ENCODE measurements at places on chromosomes 1 and 21.
A peak's percentile ranks its signal among the peaks of the same experiment; 100 is the strongest.

DNA sequence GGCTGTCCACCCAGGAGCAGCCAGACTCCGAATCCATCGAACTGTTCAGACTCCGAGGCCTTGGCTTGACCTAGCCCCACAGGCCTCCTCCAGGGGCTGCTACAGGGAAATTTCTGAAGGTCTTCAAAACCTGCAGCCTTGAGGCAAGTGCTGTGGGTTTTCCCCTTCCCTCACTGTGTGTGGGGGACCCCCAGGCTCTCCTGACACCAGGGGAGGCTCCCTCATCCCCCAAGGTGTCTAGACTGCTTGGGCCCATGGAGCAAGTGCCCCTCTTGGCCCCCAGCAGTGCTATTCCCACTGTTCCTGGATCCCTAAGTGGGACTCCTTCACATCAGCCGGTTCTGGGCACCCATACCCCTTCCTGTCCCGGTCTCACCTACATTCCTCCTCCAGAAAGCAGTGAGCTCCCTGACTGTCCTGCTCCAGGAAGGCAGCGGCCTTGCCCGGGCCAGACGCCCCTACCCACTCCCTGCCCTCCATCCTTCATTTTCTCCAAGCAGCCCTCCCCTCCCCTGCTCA, 814 bp downstream of the PAQR7 start:
- no peak for DNase-seq

DNA sequence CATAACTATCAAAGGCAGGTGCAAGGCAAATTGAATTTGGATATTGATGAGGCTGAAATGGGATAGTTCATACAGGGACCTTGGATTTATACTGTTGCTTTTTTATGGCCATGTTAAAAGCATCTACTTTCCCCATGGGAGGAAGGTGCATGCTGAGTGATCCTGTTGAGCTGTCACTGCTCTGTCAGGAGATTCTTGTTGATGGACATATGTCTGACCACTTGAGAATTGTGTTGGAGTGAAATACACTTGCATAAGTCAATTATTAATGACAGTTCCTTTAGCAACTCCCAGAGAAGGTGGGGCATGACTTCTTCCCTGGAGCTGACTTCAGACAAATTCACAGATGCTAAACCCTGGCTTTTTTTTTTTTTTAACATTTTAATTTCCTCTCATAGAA, 58.4 kb upstream of the DYNLT5 start:
- DNase-seq = no peak

DNA sequence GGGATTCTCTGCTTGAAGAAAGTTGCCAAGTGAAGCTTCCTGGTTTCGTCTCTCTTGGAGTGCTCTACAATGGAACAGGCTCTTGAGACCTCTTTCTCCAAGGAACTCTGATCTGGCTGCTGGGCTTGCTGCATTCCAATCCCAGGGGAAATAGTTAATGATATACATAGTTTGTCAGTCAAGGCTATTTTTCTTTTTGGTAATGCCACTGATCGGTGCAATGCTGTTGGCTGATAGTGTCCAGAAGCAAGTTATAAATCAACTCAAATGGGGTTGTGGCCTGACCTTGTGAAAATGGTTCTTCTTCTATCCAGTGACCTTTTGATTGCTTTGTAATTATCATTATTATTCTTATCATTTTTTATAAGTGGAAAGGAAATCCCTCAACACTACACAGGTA, 48.4 kb upstream of the TNFSF18 start:
- no peak for DNase-seq

DNA sequence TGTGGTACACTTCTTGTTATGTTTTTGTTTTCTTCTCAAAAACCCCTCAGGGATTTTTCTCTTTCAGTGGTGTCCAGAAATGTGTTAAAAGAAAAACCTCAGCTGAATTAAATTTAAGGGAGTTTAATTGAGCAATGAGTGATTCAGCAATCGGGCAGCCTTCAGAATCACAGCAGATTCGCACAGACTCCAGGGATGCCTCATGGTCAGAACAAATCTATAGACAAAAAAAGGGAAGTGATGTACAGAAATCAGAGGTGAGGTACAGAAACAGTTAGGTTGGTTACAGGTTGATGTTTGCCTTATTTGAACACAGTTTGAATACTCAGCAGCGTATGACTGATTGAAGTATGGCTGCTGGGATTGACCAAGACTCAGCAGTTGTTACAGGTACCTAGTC, 86.2 kb downstream of the TLR5 start:
- no peak for DNase-seq

GRCh38 chr1:50139339-50140181, 30.8 kb downstream of the ELAVL4 start:
- DNase-seq = no peak

- DNase-seq = peak; percentile 57
Measured at GRCh38 chr1:13707164-13707563, 7.2 kb downstream of the PRDM2 start.

DNA sequence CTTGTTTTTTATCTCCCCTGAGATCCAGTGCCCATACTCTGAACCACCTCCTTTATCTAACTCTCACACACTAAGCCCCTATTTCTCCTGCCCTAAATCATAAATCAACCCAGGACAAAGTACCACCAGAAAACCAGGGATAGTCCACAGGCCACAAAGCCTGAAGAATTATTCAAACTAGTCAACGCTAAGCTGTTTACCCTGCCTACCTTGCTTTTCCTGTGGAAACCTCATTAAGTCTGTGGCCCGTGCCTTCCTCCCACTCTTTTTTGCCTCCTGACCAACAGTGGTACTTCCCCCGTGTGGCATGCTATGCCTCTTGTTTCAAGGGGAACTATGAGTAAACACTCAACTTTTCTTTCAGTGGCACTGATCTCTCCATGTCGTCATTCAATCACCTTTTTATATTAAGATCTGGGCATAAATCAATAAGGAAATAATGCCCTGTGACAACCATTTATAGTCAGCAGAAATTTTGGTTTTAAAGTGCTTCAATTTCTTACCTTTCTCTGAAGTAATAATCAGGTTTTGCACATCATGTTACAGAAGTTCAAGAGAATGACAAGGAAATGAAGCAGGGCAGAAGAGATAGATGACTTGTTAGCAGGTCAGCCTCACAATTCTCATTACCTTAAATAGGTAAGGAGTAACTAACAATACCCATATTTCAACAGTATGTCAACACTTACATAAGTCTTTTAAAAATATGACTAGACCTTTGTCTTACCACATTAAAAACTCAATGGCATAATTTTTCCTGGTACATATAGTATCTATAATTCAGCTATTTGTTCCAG, 32.1 kb downstream of the EYA3 start:
- DNase-seq = no peak

DNA sequence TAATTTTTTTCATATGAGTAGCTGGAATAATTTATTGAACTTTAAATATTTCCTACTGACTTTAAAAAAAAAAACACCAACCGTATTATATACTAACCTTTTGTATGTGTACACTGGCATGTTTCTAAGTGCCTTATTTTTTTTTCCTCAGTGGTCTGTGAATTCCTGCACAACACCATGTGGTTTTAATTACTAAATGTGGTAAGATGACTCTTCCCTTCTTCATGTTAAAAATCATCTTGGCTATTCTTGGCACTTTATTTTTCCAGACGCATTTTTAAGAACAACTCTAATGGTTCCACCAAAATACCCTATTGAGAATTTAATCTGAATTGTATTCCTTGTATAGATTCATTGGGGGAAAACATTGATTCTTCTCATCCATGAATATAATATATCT, 28.4 kb downstream of the PPP2R5A start:
- peak; percentile 70 for DNase-seq

DNA sequence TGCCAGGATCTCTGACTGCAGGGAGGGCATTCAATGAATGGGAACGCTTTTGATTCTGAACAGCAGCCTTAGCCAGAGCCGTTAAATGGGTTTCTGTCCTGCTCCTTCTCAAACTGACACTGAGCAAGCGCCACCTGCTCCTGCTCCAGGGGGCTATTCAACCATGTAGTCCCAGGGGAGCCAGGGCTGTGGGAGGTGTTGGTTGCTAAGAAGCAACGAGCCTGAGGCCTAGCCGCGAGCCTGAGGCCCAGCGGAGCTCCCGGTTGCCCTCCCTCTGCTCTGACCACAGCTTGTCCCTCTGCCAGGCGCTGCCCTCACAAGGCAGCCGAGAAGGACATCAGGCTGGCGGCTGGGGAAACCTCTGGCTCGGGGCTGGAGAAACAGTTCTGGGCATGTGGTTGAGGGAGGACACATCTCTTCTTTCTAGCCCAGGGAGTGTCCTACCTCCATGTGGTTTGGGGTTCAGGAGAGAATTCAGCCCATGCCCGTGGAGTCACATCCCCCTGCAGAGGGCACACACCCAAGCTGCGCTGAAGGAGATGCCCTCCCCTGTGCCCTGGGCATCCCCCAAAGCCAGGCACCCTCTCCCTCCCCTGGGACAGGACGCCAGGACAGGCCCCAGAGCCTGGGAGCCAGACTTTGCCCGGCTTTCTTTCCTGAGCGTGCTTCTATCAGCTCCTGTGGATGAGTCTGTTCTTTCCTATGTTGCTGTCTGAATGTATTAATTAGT, 18.0 kb downstream of the PCP4 start:
- no peak for DNase-seq

- peak; percentile 84 for DNase-seq
Measured at GRCh38 chr1:58922302-58923089, 138.6 kb upstream of the JUN start.
